A549 treated with dexamethasone at 1 μM for 4 hours (cell line): ENCODE measurements at places on chromosomes 1 and 21. TPM values are rescaled to one million over a fixed set of nuclear protein-coding genes. Genes with fewer than 3 reads are reported as not detected.

Gene ADAMTSL4
- 2.8 to 7.6 TPM (median 6.2 TPM) in 5 replicates for total RNA-seq

Gene ZYG11A
- 2.0 to 2.9 TPM (median 2.5 TPM) in 5 replicates for total RNA-seq

Gene BMP8A
- total RNA-seq = 0.08 to 0.20 TPM (median 0.11 TPM) in 5 replicates

Gene CLCA2
- total RNA-seq = 0.02 TPM in 1 of 5 replicates, not detected in the others

Gene AIRE
- not detected in 5 replicates for total RNA-seq

Gene RXRG
- 0.05 to 0.08 TPM (median 0.06 TPM) in 3 of 5 replicates, not detected in the others for total RNA-seq

Gene WLS
- 14.8 to 18.5 TPM (median 15.0 TPM) in 5 replicates for total RNA-seq

Gene IL6R
- total RNA-seq = 18.6 to 29.4 TPM (median 27.5 TPM) in 5 replicates

Gene MAEL
- not detected in 5 replicates for total RNA-seq

Gene CELA3B
- not detected in 5 replicates for total RNA-seq

Gene RGSL1
- total RNA-seq = not detected in 5 replicates

Gene SLC2A5
- total RNA-seq = 0.35 to 1.1 TPM (median 0.52 TPM) in 5 replicates

Gene PYCR2
- total RNA-seq = 41.6 to 49.5 TPM (median 47.8 TPM) in 5 replicates

Gene EDARADD
- 3.1 to 4.0 TPM (median 3.7 TPM) in 5 replicates for total RNA-seq

Gene BEST4
- total RNA-seq = 0.23 to 0.45 TPM (median 0.36 TPM) in 5 replicates

Gene C1orf116
- total RNA-seq = 3.9 to 6.8 TPM (median 5.9 TPM) in 5 replicates

Gene IRF6
- 0.13 to 0.29 TPM (median 0.21 TPM) in 5 replicates for total RNA-seq

Gene SPRR2G
- total RNA-seq = not detected in 5 replicates

Gene JAK1
- 167 to 227 TPM (median 205 TPM) in 5 replicates for total RNA-seq

Gene S100A8
- total RNA-seq = not detected in 5 replicates

Gene AMY1B
- not detected in 5 replicates for total RNA-seq
